HCT116 (cell line): ENCODE measurements at places on chromosomes 11 and 22. TPM values are rescaled to one million over a fixed set of nuclear protein-coding genes. Genes with fewer than 3 reads are reported as not detected.

DNA sequence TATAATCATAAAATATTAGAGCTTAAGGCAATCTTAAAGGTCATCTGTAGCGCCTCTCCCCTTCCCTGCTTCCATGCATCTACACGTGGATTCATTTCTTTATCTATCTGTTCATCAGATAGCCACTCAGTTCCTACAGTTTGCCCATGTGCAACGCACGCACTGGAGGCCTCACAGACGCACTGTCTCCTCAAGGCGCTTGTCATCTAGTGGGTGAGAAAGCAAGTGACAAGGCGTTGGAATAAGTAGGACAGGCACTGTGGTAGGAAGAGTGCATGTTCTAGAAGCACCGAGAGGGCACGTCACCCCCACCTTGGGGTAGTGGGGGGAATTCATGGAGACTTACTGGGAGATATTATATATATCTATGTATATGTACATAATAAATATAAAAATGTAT, 20.8 kb upstream of the JAM3 start:
- H3K36me3 ChIP-seq: no peaks in the 10 kb centered on the region
- no peak overlapping the region for H3K4me3 ChIP-seq
- 0 out of 2 replicates have a peak, but pooled peaks cover 7% of the 10 kb centered on the region for H3K27me3 ChIP-seq
- no peak overlapping the region for H3K27ac ChIP-seq
- no peak for DNase-seq

Gene MAJIN
- not detected for total RNA-seq

GRCh38 chr11:3156282-3156660, 8.8 kb downstream of the OSBPL5 start:
- no peaks in the 10 kb centered on the region for H3K27me3 ChIP-seq
- no peak overlapping the region for H3K4me3 ChIP-seq
- H3K27ac ChIP-seq: no peak overlapping the region
- peaks cover 48% of the 10 kb centered on the region for H3K4me1 ChIP-seq
- H3K36me3 ChIP-seq: no peaks in the 10 kb centered on the region

- H3K27me3 ChIP-seq: no peaks in the 10 kb centered on the region
- peaks cover 4% of the 10 kb centered on the region for H3K4me1 ChIP-seq
- no peak overlapping the region; the same call in 1 of the 2 replicates for H3K27ac ChIP-seq
- peaks cover 10% of the 10 kb centered on the region; the same call in 1 of the 2 replicates for H3K36me3 ChIP-seq
Observed at GRCh38 chr11:67274768-67275605, 8.7 kb downstream of the GRK2 start.

Gene ARHGAP8
- 67.5 TPM for total RNA-seq

Gene ROM1
- 2.7 TPM for total RNA-seq

DNA sequence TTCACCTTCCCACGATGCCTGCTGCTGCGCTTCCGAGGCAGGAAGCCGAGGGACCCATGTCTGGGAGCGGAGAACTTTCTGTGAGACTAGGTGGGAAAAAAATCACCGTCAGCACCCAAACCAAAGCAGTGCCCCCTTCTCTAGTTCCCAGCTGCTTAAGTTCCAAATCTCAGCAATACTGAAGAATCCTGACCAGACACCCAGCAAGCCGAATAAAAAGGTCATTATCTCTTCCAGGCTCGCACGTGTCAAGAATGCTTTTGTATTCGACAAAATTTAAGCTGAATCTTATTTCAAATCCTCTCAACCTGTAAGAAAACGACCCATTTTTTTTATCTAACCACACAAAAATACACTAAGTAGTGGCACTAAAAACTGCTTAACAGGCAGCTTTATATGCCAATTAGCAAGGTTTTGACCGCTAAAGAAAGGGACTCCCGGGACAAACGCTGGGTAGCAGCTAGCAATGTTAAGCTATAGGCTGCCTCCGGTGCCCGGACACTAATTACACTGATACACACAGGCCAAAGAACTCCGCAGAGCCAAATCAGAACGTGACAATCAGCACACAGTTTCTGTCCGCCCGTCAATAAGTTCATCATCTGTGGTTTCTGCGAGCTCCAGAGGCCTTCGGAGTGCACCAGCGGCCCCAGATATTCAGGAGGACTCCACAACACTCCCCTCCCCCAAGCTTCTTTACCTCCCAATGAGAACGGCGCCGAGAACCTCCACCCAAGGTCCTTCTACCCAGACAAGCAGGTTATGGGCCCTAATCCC, 728 bp downstream of the RPL3 start:
- DNase-seq: no peak
- H3K4me3 ChIP-seq: peak overlapping the region; percentile 86
- H3K27ac ChIP-seq: peak overlapping the region; percentile 100
- no peaks in the 10 kb centered on the region for H3K27me3 ChIP-seq
- H3K36me3 ChIP-seq: peaks cover 53% of the 10 kb centered on the region

GRCh38 chr11:115469361-115469760, 34.9 kb downstream of the CADM1 start:
- no peak overlapping the region for H3K4me3 ChIP-seq
- no peak for DNase-seq
- H3K4me1 ChIP-seq: no peaks in the 10 kb centered on the region
- no peaks in the 10 kb centered on the region for H3K27me3 ChIP-seq
